ENCODE measurements at places on chromosomes 2 and 18. TPM values are rescaled to one million over a fixed set of nuclear protein-coding genes. Genes with fewer than 3 reads are reported as not detected.

Gene APOB
- not detected for total RNA-seq

Gene DSG2
- total RNA-seq: 150 TPM

Gene KLHL41
- total RNA-seq: 0.16 TPM

Gene AQP12B
- not detected for total RNA-seq

Gene CROCC2
- total RNA-seq: not detected

Gene ABCG5
- not detected for total RNA-seq

Gene TUBA3E
- total RNA-seq: not detected

Gene TET3
- 12.6 TPM for total RNA-seq

Gene DSG1
- 0.17 TPM for total RNA-seq

DNA sequence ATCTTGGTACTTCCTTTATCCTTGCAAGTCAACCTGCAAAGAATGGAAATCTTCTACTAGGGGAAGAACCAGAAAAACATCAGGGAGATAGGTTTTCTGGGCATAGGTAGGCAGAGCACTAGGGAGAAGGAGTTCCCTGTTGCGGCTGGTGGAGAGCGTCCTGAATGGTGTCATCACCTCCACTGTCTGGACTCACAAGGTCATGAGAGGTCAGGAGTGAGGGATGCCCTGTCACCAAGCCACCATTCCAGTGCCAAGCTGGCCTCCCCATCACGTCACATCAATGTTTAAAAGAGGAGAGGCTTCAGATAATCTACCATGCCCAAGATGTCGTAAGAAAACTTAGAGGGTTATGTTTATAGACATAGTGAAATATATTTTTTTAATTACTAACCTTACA is 72.1 kb downstream of the BCL2 start:
- DNase-seq: no peak

DNA sequence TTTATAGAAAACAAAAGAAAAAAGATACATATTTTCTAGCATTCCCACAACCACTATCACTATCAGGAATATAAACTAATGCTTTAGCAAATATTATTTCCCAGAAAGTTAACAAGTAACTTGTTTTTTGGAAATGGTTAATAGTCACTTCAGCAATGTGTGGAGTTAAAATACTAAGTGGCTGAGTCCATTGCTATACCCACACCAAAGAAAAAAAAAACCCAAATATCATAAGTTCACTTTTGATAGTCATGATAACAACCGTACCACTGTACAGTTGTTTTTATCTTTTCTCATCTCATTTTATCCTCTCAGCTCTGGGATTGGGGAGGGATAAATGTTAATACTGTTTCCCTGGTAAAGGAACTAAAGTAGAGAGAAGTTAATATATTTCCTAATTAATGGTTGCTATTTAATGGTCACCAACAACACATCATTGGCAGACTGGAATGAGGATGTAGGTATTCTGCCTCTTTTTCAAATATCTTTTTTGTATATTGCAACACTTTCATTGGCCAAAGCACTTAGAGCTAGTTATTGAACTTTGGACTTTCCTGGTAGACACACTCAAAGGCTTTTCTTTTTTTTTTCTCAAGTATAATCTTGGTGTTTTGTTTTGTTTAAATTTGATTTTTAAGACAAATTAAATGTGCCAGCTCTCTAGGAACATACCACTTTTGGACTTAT is 18.4 kb upstream of the KANSL1L start:
- DNase-seq: no peak

DNA sequence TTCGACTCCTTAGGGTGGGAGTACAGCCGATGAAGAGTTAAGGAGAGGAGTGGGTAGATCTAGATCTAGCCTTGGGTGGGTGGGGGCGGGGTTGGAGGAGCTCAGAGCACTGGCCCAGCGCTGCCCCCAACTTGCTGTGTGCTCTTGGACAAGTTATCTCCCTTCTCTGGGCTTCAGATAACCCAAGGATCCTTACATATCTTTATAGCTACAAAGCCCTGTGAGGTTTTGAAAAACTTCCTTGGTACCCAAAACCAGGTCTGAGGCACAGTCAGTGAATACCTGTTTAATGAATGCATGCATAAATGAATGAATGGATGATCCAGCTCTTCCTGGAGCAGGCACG is 1.3 kb upstream of the ODC1 start:
- no peak for DNase-seq

- DNase-seq: no peak
These were observed 49.1 kb downstream of the COBLL1 start for GRCh38 chr2:164792316-164793170.

- peak; percentile 43 for DNase-seq
These were observed 2.1 kb downstream of the TTC39C start for GRCh38 chr18:24016643-24017042.

GRCh38 chr2:235539773-235540172 is 45.9 kb downstream of the AGAP1 start:
- DNase-seq: no peak

DNA sequence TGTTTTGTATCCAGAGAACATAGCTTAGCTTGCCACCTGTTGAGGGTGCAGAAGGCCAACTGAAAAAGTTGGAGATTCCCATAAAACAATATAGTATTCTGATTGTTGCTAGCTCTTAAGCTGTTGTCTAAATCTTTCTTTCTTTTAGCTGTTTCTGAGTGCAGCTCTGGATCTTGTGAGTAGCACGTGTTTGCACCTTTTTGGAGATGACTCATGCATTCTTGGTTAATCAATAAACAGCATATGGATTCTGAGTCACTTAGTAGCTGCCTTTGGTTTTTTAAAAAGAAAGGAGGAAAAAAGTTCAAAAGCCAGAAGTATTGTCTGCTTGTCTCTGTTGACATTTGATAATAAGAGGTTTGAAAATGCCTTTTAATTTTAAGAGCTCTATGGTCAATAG is 483.0 kb upstream of the FSIP2 start:
- peak; percentile 4 for DNase-seq

GRCh38 chr2:72859831-72860262 is 27.4 kb upstream of the SPR start:
- DNase-seq: peak; percentile 75

GRCh38 chr2:196914867-196915460 is 11.5 kb downstream of the PGAP1 start:
- DNase-seq: no peak

GRCh38 chr18:56562479-56562878 is 75.9 kb downstream of the TXNL1 start:
- no peak for DNase-seq

- peak; percentile 92 for DNase-seq
These were observed 156.4 kb downstream of the DSEL start for GRCh38 chr18:67359873-67360838.

- DNase-seq: no peak
These were observed 36.2 kb downstream of the TLK1 start for GRCh38 chr2:171124541-171124940.

DNA sequence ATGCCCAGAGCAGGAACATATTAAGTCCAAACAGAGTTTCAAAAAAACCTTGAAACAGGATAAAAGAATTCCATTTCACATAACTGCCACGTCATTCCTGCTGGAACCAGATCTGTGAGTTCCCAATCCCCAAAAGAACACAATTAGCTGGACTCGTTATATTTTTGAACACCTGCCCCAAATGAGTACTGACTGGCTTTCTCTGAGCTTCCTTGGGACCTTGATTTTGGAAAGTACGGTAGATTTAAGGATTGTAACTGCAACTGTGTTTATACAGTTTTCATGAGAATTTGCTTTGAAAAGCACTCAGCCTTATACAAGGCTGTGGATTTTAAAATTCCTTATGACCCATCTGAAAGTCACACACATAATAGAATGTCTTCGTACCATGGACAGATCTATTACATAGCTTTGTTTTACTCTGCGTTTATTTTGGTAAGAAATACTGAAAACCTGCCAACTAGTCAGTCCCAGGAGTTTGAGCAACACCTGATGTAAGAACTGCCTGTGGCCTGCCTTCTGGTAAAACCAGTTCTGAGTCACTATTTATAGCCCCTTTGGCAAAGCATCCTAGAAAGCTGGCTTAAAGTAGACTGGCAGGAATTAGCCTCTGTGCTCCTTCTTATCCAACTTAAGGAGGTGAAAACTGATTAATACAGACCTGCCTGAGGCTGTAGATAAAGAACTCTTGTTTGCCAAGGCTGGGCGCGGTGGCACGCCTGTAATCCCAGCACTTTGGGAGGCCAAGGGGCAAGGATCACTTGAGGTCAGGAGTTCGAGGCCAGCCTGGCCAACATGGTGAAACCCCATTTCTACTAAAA is 48.1 kb downstream of the MERTK start:
- peak; percentile 94 for DNase-seq

DNA sequence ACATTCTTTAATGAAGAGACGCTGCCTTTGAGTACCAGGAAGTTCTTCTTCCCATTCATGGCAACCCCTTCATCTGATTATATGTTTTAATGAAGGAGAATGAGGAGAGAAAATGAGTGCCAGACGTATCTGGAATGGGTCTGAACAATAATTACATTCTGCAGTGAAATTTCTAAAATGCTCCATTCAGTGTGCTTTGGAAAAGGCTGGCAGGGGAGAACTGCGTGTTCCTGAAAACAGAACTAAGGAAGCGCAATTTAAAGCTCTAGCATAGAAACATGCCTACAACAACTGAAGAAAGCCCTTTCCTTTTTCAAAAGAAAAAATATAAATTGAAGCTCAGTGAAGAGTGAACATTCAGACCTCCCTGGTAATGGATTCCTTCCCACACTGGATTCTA is 58.8 kb downstream of the BOD1L2 start:
- DNase-seq: no peak
